ENCODE measurements at places on chromosomes 5 and 9.

- no peak for DNase-seq
Observed at GRCh38 chr9:79185866-79186265, 385.9 kb upstream of the TLE4 start.

- no peak for DNase-seq
Observed at GRCh38 chr9:77759391-77759790, 111.3 kb upstream of the GNA14 start.

DNA sequence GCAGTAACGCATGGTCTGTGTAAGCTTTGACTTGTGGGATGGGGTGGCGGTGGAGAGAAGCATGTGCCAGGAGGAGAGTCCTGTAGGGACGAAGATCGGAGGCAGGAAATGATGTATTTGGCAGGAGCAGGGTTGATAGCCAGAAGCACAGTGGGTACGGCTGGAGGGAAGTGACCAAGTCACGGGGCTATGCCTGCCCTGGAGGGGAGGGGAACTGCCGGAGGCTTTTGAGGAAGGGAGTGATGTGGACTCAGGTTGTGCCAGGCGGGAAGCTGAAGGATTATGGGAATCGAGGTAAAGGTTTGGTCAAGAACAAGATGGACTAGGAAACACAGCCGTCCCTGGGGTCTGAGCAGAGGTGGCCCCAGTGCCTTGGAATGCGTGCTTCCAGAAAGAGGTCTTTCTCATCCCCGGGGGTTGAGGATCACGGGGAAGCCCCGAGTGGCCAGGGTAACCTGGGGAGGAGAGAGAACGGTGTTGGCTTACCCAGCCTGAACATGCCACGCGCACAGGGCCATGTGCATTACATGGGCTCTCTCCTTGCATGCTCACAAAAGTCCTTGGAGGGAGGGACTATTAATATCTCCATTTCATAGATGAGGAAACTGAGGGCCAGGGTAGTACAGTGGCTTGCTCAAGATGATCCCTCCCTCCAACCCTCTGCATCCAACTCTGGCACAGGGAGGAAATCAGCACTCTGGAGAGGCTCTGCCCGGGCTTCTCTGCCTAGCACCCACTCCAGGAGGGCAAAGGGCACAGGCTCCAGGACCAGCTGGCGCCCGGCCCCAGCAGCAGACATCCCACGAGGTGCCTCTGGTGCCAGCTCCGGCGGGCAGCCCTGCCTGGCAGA, 253.8 kb downstream of the PBX3 start:
- no peak for DNase-seq

DNA sequence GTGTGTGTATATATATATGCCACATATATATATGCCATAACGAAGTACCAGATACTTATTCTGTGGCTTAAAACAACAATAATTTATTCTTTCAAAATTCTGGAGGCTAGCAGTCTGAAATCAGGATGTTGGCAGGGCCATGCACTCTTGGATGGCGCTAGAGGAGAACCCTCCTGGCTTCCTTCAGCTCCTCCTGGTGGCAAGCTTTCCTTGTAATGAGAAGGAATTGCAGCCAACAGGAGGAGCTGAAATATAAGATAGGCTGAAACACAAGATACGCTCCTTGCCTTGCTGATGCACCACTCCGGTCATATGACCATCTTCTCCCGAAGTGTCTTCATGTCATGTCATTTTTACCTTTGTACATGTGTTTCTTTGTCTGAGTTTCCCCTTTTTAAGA, 368.1 kb upstream of the CTNND2 start:
- peak; percentile 23 for DNase-seq

DNA sequence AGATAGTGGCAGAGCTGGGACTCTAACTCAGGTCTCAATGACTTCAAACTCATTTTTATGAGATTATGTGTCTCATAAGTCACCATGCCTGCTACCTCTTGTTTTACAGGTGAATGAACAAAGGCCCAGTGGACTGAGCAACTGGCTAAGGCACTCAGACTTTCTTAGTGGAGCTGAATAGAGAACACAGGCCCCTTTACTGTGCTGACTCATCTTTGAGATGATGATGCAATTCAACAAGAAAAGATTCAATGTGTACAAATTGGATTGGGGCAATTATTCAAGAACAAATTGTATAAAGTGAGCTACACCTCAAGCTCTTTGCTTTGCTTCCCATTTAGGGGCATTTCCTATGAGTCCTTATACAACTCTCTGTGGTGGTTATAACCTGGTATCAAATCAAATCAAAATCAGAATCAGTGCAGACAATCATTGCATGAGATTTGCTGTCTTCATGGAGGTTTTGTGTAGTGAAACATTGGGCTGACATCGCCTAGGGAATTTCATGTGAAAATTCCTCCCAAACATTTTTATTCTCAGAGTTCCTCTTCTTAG, 84.3 kb upstream of the PPP2R2B start:
- DNase-seq = no peak

GRCh38 chr9:82404196-82404870, 415.8 kb downstream of the SPATA31D1 start:
- DNase-seq = no peak

GRCh38 chr9:133371261-133371711, 4.6 kb downstream of the SURF4 start:
- no peak for DNase-seq

DNA sequence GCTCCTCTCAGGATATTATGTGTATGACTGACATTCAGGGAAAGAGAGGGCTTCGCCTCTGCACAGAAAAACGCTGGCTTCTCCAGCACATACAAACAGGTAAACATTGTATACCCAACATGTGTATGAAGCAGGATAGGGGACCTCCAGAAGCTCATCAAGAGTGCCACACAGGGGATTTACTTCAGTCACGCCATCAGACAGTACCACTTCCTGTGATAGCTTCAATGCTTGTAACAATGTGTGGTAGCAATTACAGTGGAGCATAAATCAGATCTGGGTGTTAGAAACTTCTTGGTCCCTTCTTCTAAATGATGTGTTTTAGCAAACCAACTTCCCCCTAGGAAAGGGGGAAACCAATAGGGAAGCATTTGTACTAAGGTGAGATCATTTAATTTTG, 160.8 kb downstream of the TSSK1B start:
- no peak for DNase-seq

DNA sequence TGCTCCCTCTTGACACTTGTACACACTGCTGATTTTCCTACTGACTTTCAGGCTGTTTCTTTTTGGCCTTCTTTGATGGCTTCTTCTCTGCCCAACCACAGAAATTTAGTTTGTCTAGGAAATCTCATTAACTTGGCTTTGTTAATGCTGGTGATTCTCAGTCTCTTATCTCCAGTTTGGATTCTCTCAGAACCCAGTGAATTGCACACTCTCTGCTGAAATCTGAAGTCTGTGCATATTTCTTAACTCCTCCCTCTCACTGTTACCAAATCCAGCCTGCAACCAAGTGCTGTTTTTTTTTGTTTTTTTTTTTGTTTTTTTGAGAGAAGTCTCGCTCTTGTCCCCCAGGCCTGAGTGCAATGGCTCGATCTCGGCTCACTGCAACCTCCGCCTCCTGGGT, 117.2 kb downstream of the CDC42SE2 start:
- DNase-seq = no peak

DNA sequence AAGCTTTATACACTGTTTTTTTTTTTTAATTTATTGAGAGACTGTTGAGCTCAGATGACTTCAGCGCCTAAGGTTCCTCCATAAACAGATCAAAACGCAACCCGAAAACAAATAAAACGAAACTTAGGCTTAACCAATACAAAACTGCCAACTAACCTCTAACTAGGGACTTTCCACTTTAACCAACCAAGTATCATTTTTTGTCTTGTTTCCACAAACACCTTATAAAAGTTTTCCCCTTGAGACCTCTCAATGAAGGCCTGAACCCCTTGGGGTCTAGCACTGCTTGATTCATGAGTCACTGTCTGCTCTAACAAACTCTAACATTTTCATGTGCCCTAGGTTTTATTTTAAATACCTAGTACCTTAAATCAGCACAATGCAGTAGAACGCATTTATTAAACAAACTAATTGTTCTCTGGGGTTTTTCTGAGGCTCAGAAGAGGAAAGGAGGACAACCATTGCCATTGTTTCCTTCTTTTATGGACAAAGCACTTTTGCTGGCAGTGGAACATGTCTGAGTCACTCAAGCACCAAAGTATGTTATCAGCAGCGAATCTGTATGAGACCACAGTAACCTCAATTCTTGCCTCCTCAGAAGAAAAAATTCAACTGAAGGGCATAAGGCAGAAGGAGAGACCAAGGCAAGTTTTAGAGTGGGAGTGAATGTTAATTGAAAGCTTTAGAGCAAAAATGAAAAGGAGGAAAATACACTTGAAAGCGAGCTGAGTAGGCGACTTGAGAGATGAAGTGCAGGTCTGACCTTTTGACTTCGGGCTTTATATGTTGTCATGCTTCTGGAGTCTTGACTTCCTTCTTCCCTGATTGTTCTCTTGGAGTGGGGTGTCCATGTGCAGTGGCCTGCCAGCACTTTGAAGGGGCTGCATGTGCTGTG, 97.7 kb upstream of the HCN1 start:
- DNase-seq = no peak

GRCh38 chr9:22241611-22242010, 205.0 kb upstream of the DMRTA1 start:
- DNase-seq = no peak

Data from WERI-Rb-1 (cell line).